Tibial nerve (tissue), 4 donors: ENCODE measurements at places on chromosomes 11 and 22. TPM values are rescaled to one million over a fixed set of nuclear protein-coding genes. Genes with fewer than 3 reads are reported as not detected.

Gene PSMC3
- total RNA-seq = 103 TPM

Gene KIF18A
- total RNA-seq = 0.60 TPM

DNA sequence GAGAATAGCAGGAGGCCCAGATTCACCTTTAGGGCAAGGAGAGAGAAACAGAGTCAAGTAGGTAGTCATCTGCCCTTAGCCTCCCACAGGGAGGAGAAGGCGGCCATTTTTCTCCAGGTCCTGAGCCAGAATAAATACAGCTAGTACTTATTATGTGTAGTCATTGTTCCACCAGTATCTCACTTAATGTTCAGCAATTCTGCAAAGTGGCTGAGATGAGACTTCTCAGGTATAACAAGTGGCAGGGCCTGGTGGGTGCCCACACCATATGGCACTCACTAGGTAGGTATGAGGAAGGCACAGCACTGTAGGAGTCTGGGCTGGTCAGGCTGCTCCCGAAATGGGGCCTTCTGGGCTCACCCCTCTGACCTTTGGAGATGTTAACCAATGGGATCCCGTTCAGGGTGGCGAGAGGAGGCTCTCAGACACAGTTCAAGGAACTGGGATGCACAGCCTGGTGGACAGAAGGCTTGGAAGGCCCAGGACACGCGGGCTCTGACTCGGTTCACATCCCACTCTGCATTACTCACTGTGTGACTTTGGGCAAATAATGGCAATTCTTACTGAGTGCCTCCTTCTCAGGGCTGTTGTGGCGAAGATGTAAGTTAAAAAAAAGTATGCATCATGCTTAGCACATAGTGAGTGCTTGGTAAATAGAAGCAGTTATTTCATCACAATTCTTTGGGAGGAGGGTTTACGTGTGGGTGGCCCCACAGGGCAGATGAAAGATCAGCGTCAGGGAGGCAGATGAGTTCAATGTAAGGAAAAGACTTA lies 25.1 kb downstream of the RTN4RL2 start:
- no peak overlapping the region for H3K27ac ChIP-seq
- no peaks in the 10 kb centered on the region for H3K4me1 ChIP-seq
- no peaks in the 10 kb centered on the region for H3K36me3 ChIP-seq
- no peak overlapping the region for H3K4me3 ChIP-seq

- DNase-seq = no peak
- no peak overlapping the region for H3K4me3 ChIP-seq
- H3K27ac ChIP-seq = no peak overlapping the region
- no peaks in the 10 kb centered on the region for H3K27me3 ChIP-seq
These were observed 50.2 kb downstream of the PHF21A start for GRCh38 chr11:46071091-46071490.

DNA sequence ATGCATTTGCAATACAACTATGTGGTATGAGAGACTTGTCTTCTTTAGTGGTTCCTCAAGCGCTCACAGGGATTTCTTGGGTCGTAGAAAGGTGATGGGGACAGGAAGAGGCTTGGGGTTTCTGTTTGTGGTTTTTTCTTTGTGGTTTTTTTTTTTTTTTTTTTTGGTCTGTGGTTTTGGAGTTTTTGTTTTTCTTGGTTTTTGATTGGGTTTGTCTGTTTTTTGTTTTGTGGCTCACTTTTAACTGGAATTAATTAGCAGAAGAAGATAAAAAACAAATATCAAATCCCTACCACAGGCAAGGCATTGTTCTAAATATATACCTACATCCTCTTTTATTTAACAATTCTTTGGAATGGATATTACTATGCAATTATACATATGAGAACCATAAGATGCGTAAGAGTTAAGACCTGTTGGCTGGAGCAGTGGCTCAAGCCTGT lies 5.5 kb downstream of the TTC28 start:
- H3K4me3 ChIP-seq = no peak overlapping the region
- no peaks in the 10 kb centered on the region for H3K27me3 ChIP-seq
- no peaks in the 10 kb centered on the region for H3K36me3 ChIP-seq
- DNase-seq = no peak
- H3K27ac ChIP-seq = no peak overlapping the region
